Sciatic nerve (tissue), 2 donors: ENCODE measurements at places on chromosomes 1 and 21. TPM values are rescaled to one million over a fixed set of nuclear protein-coding genes. Genes with fewer than 3 reads are reported as not detected.

TDRD5 gene
- not detected for total RNA-seq

TEX38 gene
- total RNA-seq: not detected

SAMD13 gene
- total RNA-seq: 0.76 TPM

ZNF648 gene
- 0.53 TPM for total RNA-seq

BNIPL gene
- 0.22 TPM for total RNA-seq

KLHDC8A gene
- 17.4 TPM for total RNA-seq

INSRR gene
- total RNA-seq: 0.40 TPM

RAP1GAP gene
- 14.7 TPM for total RNA-seq

NEGR1 gene
- 85.5 TPM for total RNA-seq

MINDY1 gene
- total RNA-seq: 50.5 TPM

RGSL1 gene
- not detected for total RNA-seq

CD2 gene
- 2.1 TPM for total RNA-seq

HCN3 gene
- 8.0 TPM for total RNA-seq

EVA1B gene
- 36.4 TPM for total RNA-seq

CACNA1S gene
- total RNA-seq: not detected

ESRRG gene
- total RNA-seq: 5.8 TPM

ARV1 gene
- 11.0 TPM for total RNA-seq

LEMD1 gene
- not detected for total RNA-seq

SV2A gene
- total RNA-seq: 1.7 TPM

NBPF4 gene
- total RNA-seq: 0.18 TPM

BCL2L15 gene
- 0.85 TPM for total RNA-seq

TAL1 gene
- 13.6 TPM for total RNA-seq

CCDC18 gene
- 7.2 TPM for total RNA-seq

CBR3 gene
- total RNA-seq: 15.4 TPM

KCNA2 gene
- 43.8 TPM for total RNA-seq

ZMYND12 gene
- total RNA-seq: 1.6 TPM

RAB7B gene
- 5.1 TPM for total RNA-seq

ADCY10 gene
- 0.67 TPM for total RNA-seq

SNX27 gene
- 60.4 TPM for total RNA-seq

ALX3 gene
- total RNA-seq: not detected

IL12RB2 gene
- 2.3 TPM for total RNA-seq

HTR6 gene
- not detected for total RNA-seq

MMP23B gene
- 5.4 TPM for total RNA-seq

RBM34 gene
- 63.7 TPM for total RNA-seq

OR2L13 gene
- total RNA-seq: 0.36 TPM

KRTAP19-3 gene
- total RNA-seq: not detected

TMCC2 gene
- total RNA-seq: 14.8 TPM

GNG4 gene
- 4.0 TPM for total RNA-seq

BEND5 gene
- 5.7 TPM for total RNA-seq
